ENCODE measurements at places on chromosomes 1 and 21.

DNA sequence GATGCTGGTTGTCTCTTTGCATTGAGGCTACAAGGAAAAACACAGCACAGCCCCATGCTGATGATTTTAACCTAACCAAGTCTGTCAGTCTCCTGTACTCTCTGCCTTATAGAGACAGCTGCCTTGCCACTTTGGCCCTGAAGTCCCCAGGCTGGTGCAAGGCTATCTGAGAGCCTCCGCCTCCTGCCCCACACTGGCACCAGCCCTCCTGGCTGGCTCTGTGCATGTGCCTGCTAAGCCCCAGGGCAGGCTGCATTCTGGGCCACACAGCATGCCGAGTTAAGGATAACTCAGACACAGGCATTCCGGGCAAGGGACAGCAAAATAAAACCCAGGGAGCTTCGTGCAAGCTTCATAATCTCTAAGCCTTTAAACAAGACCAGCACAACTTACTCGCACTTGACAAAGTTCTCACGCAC, 910 bp downstream of the RUNX1 start:
- DNase-seq = no peak

DNA sequence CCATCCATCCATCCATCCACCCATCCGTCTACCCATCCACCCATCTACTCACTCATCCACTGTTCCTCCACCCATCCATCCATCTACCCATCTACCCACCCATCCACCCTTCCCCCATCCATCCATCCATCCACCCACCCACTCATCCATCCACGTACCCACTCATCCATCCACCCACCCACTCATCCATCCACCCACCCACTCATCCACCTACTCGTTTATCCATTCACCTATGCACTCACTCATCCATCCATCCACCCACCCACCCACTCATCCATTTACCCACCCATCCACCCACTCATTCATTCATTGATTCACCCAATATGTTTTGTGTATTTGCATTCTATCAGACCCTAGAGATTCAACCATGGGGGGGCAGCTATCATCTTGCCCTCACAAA, 27.2 kb downstream of the TNFRSF8 start:
- no peak for DNase-seq

DNA sequence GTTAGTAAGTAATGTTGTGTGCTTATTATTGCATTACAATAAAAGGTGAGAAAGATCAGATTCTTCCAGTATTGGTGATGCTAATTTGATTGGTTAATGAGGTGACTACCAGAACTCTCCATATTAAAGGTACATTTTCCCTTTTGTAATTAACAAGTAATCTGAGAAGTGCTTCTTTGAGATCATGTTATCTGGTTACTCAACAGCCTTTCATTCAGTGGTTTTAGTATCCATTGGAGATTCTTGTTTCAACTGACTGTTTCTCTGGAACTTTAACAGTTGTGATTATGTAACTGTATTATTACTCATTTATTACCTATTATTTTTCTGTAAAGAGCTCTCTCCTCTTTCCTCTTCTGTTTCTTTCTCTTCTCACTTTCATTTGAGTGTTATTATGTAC, 86.7 kb downstream of the PEX14 start:
- no peak for DNase-seq

DNA sequence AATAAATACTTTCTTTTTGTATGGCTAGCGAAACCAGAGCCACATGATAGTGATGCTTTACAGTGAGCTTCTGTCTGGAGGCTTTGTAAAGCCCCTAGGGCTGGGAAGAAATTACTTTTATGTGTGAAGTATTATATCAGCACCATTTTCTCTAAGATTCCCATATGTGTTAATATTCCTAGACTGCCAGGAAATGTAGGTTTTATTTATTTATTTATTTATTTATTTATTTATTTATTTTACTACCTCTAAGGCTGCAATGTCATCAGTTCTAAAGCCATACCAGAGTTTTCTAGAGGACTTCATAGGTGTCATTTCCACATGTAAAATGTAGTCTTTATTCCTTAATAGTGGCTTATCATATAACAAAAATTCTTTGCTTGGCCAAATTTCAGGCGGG, 4.4 kb upstream of the CHI3L1 start:
- DNase-seq = no peak

DNA sequence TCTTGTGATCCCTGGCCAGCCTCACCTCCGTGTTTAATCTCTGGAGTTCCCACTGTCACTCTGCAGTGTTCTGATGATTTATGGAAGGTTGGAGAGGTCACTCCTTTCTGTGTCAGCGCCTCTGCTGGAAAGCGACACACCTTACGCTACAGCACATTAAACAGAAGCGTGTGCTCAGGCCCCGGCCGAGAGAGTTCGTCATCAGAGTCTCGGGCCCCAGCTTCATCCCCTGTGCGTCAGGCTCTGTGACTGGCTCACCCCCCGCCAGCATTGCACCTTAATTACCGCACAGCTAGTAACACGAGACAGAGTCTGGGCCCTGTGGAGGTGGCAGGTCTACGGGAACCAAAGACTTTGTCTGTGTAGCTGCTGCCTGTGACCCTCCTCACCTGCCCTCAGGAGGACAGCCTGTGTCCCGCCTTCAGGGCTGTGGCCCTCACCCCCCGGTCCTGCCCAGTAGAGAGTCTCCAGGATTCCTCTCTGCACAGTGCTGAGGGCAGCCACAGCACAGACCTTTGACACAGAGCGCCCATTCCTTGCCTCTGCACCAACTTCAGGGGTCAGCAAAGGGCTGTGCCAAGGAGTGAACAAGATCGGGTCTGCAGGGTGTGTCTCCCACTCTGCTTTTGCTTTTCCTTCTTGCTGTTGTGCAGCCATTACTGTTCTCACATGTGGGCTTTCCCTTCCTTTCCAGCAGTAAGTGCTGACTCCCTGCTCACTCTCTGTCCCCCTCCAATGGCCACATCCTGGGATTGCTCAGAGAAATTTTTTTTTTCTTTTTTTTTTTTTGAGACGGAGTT, 157.6 kb downstream of the PGBD5 start:
- DNase-seq = no peak

- no peak for DNase-seq
Observed at GRCh38 chr1:213973129-213973528, 14.6 kb upstream of the PROX1 start.

- no peak for DNase-seq
Observed at GRCh38 chr1:18481190-18481920, 625 bp downstream of the KLHDC7A start.

DNA sequence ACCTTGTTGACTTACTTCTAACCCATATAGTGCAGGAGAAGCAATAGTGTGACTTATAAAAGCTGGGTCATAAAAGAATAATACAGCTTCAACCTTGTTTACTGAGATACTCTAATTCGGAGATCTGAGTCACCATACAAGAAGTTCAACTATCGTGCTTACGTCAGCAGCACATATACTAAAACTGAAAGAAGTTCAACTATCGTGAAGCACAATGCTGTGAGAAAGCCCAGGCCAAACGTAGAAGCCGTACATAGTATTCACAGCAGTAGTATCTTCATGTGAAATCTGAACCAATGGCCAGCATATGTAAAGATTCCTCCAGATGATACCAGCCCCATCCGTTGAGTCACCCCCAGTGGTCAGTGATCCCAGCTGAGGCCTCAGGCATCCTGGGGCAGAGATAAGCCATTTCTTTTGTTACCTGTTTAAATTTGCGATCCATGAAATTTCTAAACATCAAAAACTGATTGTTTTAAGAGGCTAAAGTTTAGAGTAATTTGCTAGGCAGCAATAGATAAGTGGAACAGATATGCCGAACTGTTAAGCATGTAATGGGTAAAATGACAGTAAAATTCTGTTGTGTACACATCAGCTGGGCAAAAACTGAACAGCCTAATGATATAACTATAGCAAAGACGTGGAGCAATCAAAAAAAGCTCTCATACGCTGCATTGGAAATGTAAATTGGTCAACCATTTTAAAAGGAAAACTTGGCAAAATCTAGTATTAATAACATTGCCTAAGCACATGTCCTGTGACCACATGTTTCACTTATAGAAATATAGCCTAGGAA, 53.9 kb upstream of the SAMD13 start:
- no peak for DNase-seq

GRCh38 chr1:211257826-211258225, 1.3 kb upstream of the RCOR3 start:
- no peak for DNase-seq

DNA sequence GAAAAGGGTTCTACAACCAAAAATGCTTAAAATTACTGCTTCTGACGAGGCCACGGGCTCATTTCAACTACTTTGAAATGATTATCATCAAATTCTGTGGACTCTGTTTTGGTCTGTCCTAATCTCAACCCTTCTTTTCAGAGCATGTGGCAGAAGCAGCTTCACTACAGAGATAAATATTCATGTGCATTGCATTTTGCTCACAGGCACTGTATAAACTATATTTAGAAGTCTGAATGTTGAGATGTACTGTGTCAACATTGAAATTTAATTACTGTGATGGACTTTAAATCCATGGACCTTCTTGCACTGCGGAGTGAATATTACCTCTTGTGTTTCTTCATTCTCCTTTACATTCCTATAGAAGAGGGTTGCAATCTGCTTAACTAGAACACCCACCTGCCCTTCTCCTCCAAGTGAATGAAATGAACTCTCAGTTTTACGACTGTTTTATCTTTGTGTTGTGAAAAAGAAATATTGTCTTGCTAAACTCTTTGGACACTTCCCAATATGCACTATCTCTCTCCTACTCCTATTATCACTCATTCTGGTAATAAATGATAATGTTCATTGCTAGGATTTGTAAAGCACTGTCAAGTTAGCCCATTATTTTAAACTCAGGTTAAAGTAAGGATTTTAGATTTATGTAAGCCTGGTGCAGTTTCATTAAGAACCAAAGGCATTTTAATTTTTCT, 281.2 kb upstream of the ST6GALNAC5 start:
- DNase-seq = no peak

DNA sequence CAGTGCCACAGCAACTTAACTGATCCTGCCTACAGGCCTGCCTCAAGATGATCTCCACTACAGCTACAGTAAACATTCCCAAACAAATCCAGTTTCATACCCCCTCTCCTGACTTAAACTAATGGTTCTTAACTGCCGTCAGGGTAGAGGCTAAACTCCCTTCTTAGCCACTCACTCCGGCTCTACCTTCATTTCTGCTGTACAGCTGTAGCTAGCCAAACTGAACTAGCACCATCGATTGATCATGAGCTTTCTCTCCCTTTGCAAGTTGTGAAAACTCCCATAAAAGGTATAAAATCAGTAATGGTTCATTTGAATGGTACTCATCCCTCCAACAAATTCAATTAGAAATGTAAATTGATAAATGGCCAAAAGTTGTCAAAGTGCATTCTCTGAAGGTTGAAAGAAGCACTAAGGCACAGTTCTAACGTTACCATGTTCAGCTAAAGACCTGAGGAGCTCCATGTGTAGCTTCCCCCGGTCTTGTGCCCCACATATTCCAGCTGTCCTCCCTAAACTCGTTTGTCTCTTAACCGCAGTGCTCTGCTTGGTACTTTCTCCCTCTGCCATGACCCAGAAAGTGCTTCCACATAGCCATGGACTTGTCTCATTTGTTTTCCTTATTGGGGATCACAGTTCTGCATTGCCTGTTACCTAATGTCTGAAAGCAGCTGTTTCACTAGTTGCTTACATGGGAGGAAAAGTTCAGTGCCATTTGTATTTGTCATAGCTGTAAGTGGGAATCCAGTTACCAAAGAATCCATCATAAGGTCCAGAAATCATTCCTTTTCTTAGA, 49.8 kb downstream of the DHX9 start:
- no peak for DNase-seq

GRCh38 chr1:241828463-241829021, 19.5 kb upstream of the EXO1 start:
- DNase-seq = no peak

GRCh38 chr1:80799457-80799856, 1001.3 kb upstream of the ADGRL2 start:
- no peak for DNase-seq

- DNase-seq = no peak
Observed at GRCh38 chr1:59125676-59126320, 171.1 kb upstream of the FGGY start.

DNA sequence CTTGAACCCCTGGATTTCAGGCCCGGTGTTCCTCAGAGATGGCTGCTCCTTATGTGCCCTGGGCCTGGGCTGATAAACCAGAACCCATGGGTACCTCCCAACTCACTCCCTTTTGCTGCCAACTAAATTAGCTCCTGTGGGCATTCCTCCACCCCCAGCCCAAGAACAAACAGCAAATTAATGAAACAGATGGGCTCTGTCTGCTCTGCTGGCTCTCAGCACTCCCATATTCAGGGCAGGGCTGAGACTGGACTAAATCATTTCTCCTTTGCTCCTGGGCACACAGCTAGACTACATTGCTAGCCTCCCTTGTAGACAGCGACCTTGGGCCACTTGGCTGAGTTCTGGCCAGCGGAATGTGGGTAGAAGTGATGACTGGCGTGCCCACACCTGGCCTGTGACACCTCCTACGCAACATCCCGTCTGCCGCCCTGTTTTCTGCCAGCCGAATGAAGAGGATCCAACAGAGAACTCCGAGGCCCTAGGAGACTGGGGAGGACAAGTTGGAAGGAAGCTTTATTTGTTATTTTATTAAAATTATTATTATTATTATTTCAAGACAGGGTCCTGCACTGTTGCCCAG, 101.9 kb upstream of the DISP3 start:
- DNase-seq = no peak

DNA sequence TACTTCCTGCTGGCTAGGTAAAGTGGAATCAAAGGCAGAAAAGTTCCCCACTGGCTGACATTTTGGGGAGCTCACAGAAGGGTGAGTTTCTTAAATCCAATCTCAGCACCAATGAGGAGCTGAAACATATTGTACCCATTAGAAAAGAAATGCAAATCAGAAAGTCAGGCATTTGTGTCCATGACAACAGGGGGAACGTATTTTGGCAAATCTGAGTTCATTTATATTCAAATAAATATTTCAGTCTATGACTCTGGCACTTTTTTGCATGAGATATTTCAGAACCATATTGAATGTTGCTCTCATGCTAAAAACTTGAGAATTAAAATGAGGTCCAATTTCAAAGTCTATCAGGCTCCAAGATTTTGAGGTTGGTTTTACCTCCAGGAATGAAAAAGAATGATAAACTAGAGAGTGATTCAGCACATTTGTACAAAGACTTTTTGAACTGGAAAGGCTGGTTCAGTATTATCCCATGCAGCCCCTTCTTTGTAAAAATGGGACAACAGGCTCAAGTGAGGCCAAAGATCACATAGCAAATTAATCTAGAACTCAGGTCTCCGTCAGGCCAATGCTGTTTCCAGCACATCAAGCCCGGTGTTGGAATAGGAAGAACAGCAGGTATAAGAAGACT, 202.2 kb downstream of the RRAGC start:
- DNase-seq = no peak

GRCh38 chr1:13587256-13588030, 3.8 kb downstream of the PDPN start:
- no peak for DNase-seq

- DNase-seq = no peak
Observed at GRCh38 chr21:17693801-17694200, 81.1 kb upstream of the BTG3 start.

Data from left cardiac atrium (tissue), 4 donors.